ENCODE measurements at places on chromosomes 6 and 20.

DNA sequence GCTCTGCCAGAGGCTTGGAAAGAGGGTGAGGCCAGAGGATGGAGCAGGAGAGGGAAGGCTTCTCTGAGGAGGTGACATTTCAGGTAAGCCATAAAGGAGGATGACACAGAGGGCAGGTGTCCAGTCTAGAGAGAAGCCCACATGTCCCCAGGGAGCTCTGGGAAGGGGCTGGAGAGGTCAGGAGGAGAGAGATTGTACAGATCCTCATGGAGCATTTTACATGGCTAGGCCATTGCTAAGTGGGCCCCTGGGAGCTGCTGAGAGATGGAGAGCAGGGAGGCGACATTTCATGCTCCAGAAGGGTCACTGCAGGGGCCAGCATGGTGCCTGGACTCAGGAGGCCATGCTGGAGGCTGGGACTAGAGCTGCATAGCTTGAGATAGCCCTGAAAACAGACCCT, 124.5 kb downstream of the TOX2 start:
- DNase-seq: no peak

- no peak for DNase-seq
Measured at GRCh38 chr20:54212226-54212625, 4.3 kb downstream of the PFDN4 start.

DNA sequence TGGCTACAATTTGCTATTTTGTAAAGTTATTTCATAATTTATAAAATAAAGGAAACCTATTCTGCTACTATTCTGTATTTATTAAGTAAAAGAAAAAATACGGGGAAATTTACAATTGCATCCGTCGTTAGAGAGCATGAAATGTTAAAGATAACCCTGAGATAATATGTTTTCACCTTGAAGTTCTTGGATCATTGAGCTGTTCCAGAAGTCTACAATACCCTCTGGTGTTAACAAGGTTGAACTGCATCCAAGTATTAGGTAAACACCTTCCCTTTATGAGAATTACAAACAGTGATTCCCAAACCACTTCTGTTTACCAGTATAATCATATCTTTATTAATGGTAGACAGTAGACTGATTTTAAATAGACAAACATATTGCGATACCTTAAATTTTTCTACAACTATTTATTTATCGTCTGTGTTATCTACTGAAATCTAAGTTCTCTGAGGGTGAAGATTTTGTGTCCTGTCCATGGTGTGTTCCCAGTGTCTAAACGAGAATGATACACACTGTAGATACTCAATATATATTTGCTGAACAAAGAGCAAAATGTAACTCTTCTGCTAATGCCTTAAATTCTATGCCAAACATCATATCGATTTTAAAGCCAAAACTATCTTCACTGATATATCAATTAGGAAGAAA, 28.2 kb downstream of the TBC1D32 start:
- peak; percentile 51 for DNase-seq

GRCh38 chr6:147873816-147874215, 365.3 kb downstream of the SAMD5 start:
- no peak for DNase-seq
